NCI-H2081 treated with DMSO at 0.1 percent for 48 hours (cell line): ENCODE measurements at places on chromosomes 7 and 10.

GRCh38 chr10:62305813-62306212 lies 37.2 kb upstream of the RTKN2 start:
- DNase-seq: no peak

DNA sequence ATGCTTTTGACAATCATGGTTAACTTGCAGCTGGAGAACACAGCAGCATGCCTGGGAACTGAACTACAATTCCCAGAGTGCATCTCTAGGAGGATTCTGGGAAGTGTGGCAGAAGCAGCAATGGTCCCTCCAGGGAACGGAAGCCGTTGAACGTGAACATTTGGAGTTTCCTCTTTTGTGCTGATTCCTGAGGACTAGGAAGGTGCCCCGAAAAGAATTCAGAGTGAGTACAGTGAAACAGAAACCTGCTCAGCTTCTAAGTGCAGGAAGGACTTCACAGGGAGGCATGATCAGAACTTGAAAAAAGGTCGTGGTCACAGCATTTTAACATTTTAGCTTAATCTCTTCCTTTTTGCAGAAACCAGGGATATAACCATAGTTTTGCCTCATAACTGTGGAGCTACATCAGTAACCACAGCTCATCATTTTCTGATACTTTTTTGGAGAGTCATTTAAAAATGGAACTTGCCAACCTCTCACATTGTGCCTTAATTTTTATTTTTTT lies at the start of gene NUDT13:
Gene NUDT13 (plus strand): TSS at position 111 of the 505 bp plus-strand sequence. CDS start 3,911 bp downstream, outside the sequence.
- no peak for DNase-seq

DNA sequence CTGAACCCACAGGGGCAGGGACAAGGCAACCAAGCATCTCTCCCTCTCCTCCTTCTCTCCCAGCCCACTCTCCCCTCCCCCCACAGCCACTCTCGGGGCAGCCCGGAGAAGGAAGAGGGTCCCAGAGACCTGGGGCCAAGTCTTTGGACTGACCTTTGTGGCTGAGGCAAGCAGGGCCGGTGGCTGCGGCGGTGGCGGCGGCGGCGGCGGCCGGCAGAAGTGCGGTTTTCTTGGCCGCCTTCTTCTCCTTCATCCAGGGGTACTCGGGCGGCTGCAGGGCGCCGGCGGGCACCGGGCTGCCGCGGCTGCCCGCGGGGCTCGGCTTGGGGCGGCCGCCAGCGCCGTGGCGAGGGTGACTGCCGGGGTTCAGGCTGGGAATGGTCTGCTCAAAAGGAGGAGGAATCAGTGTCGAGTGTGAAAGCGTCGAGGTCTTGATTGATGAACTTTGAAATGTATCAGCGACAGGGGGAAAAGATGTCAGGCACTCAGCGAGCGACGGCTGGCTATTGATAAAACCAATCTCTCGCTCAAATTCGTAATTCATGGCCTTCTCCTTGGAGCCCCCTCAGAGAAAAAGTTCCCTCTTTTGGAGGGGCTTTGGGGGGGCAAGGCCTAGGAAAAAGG lies 414 bp downstream of the HOXA2 start:
- DNase-seq: no peak

- no peak for DNase-seq
These were observed 26.6 kb downstream of the ST8SIA6 start for GRCh38 chr10:17427666-17428350.
